Stimulated activated naive CD8-positive, alpha-beta T cell treated with anti-CD3 and anti-CD28 coated beads, Interleukin-15, amount 100 ng/mL, for 72 hours (primary cell): ENCODE measurements at places on chromosomes 12 and 14.

DNA sequence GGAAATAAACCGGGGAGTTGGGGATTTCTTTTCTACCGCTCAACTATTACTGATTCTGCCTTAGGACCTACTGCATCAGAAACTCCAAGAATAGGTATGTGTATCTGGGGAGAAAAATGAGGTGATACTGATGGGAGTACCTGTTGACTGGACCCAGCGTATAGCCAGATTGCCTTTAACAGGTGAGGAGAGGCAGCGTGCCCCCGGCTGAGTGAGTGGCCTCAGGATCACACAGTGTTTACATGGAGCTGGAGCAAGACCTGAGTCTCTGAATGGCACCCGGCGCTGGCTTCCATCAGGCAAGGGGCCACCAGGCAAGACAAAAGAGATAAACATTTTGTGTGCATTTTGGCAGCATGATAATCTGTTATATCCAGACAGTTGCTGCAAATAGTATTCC is 496.2 kb downstream of the EGLN3 start:
- no peak for DNase-seq

- DNase-seq, result no peak
Observed at GRCh38 chr14:58533446-58533845, 104.3 kb upstream of the DACT1 start.

- no peak for DNase-seq
Observed at GRCh38 chr12:52179396-52179973, 12.3 kb downstream of the KRT80 start.

- no peak for DNase-seq
Observed at GRCh38 chr12:111434049-111434448, 28.3 kb downstream of the SH2B3 start.

GRCh38 chr14:105091054-105091516 is 25.9 kb upstream of the GPR132 start:
- peak; percentile 45 for DNase-seq

- no peak for DNase-seq
Observed at GRCh38 chr12:95337146-95337545, 119.5 kb downstream of the VEZT start.

GRCh38 chr12:52178443-52178842 is 13.4 kb downstream of the KRT80 start:
- DNase-seq, result no peak

DNA sequence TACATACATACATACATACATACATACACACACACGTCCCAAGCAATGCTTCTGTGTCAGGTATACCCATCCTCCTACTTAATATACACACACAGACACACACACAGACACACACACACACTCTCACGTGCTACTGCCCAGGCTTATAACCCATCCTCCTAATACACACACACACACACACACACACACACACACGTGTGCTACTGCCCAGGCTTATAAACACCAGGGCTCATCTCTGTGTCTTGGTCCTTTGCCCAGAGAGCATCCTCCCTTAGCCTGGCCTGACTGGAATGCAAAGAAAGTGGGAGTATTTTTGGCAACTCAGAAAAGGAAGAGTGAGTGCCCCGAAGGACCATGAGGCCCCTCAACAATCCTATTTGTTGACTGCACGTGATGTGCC is 129.0 kb downstream of the RBM19 start:
- no peak for DNase-seq

- no peak for DNase-seq
Observed at GRCh38 chr12:51601241-51601640, 10.2 kb downstream of the SCN8A start.

- no peak for DNase-seq
Observed at GRCh38 chr14:70902184-70902583, 5.1 kb upstream of the PCNX1 start.

GRCh38 chr12:99154216-99154982 is 493.2 kb upstream of the GARIN6 start:
- no peak for DNase-seq

DNA sequence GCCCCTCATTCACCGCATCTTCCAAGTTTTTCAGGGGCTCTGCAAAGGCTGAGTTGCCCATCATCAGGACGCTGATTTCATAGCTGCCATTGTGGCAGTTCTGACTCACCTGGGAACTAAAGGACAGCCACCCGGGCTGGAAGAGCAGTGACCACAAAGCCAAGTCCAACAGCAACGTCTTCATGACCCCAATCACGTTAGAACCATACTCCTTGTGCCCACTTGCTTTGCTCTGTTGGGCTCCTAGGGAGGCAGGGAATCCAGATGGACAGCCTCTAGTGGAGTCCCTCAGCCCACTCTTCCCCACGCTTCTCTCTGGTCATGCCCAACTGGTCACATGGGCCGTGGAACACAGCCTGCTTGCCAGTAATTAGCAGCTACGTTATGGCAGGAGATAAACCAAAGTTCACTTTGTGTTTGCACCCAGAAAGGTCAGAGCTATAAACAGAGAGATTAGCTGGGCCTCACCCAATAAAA is at the start of gene GUCY2C:
TSS of gene GUCY2C (minus strand) at position 335 of the 477 bp plus-strand sequence. CDS start at position 184, 151 bp downstream.
- DNase-seq, result no peak

- DNase-seq, result no peak
Observed at GRCh38 chr14:30054201-30054600, 126.6 kb upstream of the PRKD1 start.

DNA sequence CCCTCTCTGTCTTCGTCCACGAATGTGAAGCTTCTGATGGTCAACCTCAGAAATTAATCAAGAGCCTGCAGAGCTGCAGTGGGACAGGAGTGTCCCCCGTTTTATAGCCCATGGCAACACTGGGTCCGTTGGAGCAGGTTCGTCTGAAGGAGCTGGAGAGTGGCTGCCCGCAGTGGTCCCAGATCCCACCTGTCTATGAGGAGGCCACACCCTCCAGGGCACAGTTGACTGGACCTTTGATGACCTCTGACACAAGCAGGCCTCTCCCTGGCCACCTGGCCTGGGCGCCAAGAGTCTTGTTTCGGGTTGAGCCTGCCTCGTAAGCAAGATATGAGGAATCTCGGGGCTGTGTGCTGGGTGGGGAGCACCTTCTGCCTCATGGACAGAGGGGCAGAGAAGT is 100.7 kb upstream of the SFSWAP start:
- DNase-seq, result no peak

- no peak for DNase-seq
Observed at GRCh38 chr12:124024263-124024678, 51.3 kb downstream of the ZNF664 start.

DNA sequence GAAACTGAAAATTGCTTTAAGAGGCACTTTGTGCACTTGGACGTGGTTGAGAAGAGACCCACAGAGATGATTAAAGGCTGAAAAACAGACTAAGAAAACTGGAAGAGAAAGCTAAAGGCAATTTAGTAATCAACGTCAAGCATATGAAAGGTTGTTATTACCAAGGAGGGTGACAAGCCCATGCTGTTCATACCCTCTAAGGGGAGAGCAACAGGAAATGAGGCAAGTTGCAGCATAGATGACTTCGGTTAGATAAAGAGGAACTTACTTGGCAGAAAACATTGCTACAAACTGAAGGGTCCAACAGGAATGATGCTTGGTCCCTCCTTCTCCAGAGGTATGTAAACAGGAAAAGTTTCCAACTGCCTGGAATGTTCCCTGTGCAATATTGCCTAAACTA is 107.8 kb downstream of the DUSP6 start:
- DNase-seq, result peak; percentile 32

- peak; percentile 45 for DNase-seq
Observed at GRCh38 chr12:49703647-49704137, 3.5 kb downstream of the FMNL3 start.

DNA sequence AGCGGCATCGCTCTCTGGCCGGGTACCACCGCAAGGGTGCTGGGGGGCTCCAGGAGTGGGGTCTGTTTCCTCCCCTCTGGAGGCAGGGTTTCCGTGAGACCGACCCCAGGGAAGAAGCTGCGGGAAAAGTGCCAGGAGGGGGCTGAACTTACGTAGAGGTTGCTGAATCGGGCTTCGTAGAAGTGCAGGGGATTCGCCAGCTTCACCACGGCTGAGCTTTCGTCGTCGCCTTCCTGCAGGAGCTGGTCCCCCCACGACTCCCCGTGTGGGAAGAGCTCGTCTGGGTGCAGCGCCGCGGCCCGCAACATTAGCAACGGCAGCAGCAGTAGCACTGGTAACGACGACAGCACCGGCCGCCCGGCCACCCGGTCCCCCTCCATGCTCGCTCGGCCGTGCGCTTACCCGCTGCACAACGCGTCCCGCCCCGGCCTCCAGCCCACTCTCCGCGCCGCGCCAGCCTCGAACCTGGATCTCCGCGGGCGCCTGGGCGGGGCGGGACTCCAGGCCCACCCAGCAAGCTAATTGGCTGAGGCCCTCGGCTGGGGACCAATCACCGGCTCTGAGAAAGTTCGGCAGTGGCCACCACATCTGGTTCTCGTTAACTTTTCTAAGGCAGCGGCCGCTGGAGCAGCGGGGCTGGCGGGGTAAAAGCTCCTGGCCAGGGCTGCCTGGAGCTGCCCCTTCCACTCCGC is at the start of gene NID2:
TSS of gene NID2 (minus strand) at position 445 of the 692 bp plus-strand sequence. CDS start at position 380, 65 bp downstream.
- DNase-seq, result peak; percentile 69

GRCh38 chr12:6873094-6874014 is at the start of gene SPSB2:
Gene SPSB2, minus strand, starts transcription at chr12:6873303. Its CDS starts 402 bp downstream, at chr12:6872901.
- DNase-seq, result peak; percentile 99

DNA sequence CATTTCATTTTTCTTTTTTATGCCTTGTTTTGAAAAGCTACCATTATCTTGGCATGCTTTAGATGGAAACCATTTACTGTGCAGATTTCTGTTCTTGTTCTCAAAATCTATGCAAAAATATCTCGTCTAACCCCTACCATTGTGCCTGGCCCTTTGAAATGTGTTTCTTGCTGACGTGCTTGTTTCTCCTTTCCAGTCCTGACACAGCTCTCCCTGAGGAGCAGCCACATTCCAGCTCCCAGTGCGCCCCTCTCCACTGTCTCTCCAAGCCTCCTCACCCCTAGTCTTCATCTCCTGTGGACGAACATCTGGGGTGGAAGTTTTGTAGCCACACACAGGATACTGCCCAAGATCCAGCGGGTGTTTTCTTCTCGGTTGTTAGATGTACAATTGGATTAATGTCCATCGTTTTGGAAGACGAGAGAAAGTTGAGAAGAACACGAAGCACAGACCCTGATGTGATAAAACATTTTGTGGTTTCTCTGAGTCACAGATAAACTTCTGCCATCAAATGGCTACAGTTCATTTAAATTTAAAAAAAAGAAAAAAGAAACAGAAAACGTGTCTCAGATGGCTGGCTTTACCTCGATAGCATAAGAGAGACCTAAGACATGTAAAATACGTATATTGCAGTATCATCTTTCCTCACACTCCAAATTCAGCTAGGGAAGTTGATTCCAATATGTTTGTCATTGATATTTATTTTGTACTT is 21.9 kb upstream of the FGD4 start:
- DNase-seq, result no peak

DNA sequence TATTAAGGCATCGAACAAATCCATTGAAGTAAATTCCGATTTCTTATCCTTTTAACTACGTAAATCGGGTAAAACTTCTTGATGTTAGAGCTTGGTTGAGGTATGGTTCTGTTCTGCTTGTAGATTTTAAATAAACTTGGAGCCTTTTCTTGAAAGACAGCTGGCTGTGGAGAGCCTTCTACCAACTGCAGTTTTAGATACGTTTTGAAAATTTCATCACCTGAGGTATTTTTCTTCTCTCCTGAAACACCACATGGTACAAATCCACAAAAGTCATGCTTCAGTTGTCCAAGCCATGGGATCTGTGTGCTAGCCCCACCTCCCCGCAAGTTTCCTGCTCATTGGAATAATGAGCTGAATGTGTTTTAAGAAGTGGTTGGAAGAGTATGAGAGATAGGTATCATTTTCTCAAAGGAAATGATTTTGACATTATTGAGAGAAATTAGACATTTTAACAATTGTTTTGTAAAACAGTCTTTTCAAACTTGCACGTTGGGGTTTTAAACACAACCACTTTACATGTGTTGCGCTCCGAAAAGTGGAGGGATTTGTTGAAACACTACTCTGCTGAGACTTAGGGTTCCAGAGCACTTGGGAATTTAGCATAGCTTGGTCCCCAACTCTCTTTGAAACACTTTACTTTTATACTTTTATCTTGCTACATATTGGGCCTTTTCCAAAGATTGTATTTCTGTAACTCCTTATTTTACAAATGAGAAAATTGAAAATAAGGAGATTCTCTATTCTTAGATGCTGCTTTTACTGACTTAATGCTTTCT is 1.4 kb downstream of the PPM1A start:
- no peak for DNase-seq

GRCh38 chr12:119808441-119808840 is 68.7 kb downstream of the CIT start:
- DNase-seq, result no peak

DNA sequence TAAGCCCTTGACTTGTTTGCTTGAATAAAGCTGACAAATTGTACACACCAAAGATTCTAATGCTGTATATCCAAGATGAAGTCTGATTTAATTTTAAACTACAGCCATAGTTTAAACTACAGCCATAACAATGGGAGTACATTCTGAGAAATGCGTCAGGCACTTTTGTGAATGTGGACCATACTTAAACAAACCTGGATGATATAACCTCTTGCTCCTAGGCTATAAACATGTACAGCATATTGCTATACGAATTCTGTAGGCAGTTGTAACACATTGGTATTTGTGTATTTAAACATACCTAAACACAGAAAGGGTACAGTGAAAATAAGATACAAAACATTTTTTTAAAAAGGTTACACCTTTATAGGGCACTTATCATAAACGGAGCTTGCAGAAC is 59.4 kb upstream of the KCNMB4 start:
- no peak for DNase-seq

DNA sequence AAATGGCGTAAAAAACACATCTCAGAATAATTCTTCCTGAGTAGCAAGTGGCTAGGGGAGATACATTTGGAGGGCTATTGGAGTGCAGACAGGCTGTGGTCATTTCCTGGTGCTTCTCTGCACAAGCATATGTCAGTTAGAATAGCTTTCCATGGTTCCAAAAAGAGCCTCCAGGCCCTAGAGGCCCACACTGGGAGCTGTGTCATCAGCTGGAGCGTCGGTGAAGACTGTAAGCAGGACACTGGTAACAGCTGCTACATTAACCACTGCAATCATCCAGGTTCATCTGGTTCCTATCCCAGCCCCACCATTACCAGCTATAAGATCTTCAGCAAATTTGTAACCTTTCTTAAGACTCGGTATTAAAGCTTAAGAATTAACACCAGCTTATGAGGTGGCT is 31.7 kb upstream of the APPL2 start:
- DNase-seq, result no peak

GRCh38 chr14:69960296-69960695 is 81.1 kb downstream of the SMOC1 start:
- no peak for DNase-seq

DNA sequence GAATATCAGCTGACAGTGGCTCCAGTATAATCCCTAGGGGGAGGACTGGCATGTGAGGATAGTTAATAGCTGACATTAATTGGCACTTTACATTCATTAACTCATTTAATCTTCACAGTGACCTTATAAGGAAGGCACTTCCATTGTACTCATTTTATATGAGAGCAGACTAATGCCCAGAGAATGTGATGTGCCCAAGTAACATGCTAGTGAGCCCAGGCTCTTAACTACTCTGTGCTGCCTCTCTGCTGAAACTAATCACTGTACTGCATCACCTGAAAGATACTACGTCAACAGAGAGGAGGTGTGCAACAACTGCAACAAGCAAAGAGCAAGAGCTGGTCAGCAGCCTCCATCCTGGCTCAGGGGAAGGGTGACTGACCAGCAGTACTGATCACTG is 40.1 kb downstream of the GALNT4 start:
- no peak for DNase-seq
